ENCODE measurements at places on chromosomes 6 and 20.

- no peak for DNase-seq
Measured at GRCh38 chr6:136534268-136534667, 16.0 kb downstream of the MAP7 start.

GRCh38 chr6:122660296-122660695 lies 50.1 kb downstream of the PKIB start:
- no peak for DNase-seq

GRCh38 chr20:49821870-49822331 lies 9.3 kb downstream of the SLC9A8 start:
- DNase-seq, result no peak

GRCh38 chr20:17658648-17658993 lies 23.4 kb downstream of the RRBP1 start:
- no peak for DNase-seq

DNA sequence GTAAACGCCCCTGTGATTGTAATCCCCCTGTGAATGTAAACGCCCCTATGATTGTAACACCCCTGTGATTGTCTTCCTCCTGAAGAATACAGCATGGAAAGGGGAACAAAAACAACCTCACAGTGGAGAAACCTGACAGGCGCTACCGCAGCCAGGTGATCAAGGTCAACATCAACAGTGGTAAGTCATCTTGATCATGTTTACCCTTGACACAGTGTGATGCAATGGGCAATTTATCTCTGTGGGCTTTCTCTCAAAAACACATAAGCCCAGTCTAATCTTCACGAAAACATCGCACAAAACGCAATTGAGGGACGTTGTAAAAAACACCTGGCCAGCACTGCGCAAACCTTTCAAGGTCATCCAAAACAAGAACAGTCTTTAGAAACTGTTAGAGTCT lies 277.2 kb downstream of the PRKN start:
- no peak for DNase-seq

GRCh38 chr20:9322661-9323060 lies 191.7 kb upstream of the LAMP5 start:
- DNase-seq, result no peak

- no peak for DNase-seq
Measured at GRCh38 chr20:48170625-48171024, 385.3 kb upstream of the SULF2 start.

DNA sequence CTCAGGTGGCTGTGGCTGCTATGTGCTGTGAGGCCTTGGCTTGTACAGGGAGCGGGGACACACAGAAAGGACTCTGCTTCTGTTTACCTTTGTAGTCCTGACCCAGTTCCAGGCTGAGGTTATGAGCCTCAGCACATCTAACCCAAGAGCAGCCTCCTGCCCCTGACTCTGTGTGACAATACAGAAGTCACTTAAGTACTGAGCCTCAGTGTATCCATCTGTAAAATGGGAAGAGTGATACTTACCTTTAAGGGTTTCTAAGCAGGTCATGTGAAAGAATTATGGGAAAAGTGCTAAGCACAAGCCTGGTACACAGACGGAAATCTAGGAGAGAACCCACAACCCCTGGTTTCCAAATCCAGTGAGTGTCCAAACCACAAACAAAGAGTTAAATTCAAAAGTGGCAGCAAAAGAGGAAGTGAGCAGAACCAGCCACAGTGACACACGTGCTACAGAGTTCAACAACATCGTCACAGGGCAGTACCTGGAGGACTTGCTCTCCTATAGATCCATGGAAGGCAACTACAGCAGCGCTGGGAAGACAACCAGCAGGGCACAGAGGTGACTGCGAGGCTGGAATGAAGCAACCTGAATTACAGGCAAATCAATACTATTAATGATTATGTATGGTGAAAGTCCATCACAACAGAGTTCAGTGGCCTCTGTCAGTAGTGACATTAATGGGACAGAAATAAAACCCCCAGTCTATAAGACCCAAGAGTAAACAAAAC lies 12.5 kb downstream of the TRIM26 start:
- DNase-seq, result no peak

GRCh38 chr20:48298851-48299484 lies 513.7 kb upstream of the SULF2 start:
- peak; percentile 95 for DNase-seq

Measured in NCI-H1092 (cell line).